GM23338 (cell line): ENCODE measurements at places on chromosomes 7 and 10. TPM values are rescaled to one million over a fixed set of nuclear protein-coding genes. Genes with fewer than 3 reads are reported as not detected.

NPFFR1 gene
- total RNA-seq = 0.03 and 0.08 TPM in 2 replicates

GRCh38 chr7:115356999-115357702 lies 435.3 kb downstream of the MDFIC start:
- H3K36me3 ChIP-seq = no peaks in the 10 kb centered on the region
- no peak overlapping the region for H3K4me3 ChIP-seq
- no peak overlapping the region for H3K27ac ChIP-seq
- no peaks in the 10 kb centered on the region for H3K27me3 ChIP-seq
- DNase-seq = no peak

ZSCAN25 gene
- total RNA-seq = 10.0 and 17.5 TPM in 2 replicates

DNA sequence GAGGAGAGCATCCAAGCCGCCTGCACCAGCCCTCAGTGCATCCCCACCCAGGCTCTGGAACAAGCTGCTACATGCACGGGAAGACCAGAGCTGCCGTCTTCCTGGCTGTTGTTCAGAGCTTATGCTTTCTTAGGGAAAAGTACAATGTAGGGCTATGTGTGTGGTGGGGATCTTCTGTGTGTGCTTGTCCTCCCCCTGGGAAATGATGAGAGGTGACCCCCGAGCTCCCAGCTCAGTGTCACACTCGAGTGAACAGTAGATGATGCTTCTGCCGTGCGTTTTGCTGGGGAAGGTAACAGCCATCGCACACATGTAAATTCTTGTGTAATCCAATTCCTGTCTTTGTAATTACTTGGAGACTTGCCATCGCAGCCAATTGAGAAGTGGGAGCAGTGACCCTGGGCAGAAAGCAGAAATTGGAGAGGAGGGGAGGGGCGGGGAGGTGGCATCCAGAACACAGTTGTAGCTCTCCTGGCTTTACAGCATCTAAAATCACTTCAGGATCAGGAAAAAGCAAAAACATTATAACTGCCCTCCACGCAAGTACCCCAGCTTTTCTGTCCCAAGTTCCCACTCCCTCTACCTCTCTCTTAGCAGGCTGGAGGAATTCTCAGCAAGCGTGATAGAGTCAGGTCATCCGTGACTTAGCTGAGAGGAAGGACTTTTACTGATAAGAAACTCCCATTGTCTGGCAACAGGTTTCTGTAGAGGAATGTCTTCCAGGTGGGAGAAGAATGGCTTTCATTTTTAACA lies 149.6 kb downstream of the TCF7L2 start:
- H3K36me3 ChIP-seq = peaks cover 5% of the 10 kb centered on the region; the same call in 1 of the 2 replicates
- no peaks in the 10 kb centered on the region for H3K27me3 ChIP-seq
- 0 out of 2 replicates have a peak overlapping the region, but pooled peaks have one; percentile 19 for H3K27ac ChIP-seq
- no peak overlapping the region for H3K4me3 ChIP-seq
- peaks cover 4% of the 10 kb centered on the region for H3K4me1 ChIP-seq

PAX2 gene
- total RNA-seq = not detected in 2 replicates

DNA sequence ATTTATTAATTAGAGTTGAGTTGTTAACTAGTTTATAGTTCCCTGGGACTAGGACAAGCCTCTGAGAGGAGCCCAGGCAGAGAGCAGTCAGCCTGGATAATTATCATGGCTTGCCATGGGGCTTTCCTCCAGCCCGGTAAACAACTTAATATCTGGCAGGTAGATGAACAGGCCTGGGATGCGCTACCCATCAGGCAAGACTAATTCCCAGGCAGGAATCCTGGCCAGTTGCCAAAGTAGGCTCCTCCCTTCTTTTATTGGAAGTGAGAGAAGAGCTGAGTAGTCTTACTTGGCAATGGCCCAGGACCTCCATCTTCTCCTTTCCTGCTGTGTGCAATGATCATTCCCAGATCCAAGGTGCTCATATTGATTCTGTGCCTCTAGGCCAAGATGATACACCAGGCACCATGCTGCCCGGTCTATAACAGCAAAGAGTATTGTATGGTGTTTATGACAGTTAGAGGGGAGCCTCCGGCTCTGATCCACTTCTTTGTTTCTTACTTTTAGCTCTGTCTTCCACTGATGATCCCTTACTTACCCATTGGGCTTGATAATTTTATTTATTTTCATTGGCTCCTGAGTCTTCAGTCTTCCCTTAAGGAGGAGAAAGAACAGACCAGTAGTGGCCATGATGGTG lies 408.7 kb downstream of the REEP3 start:
- no peak overlapping the region for H3K4me3 ChIP-seq
- no peak for DNase-seq
- peaks cover 6% of the 10 kb centered on the region; the same call in 1 of the 2 replicates for H3K4me1 ChIP-seq
- no peaks in the 10 kb centered on the region for H3K36me3 ChIP-seq
- no peak overlapping the region for H3K27ac ChIP-seq

GRCh38 chr10:86650151-86650550 lies 4.2 kb upstream of the OPN4 start:
- no peak overlapping the region for H3K4me3 ChIP-seq
- no peak overlapping the region for H3K27ac ChIP-seq
- H3K27me3 ChIP-seq = no peaks in the 10 kb centered on the region
- H3K4me1 ChIP-seq = peaks cover 7% of the 10 kb centered on the region

NUTM2B gene
- total RNA-seq = 0.35 TPM in 1 of 2 replicates, not detected in the other

IGF2BP3 gene
- 183 and 209 TPM in 2 replicates for total RNA-seq

GRCh38 chr10:74177140-74177677 lies 26.2 kb downstream of the ADK start:
- peak overlapping the region; percentile 88 for H3K27ac ChIP-seq
- peak; percentile 27 for DNase-seq
- H3K4me3 ChIP-seq = peak overlapping the region; percentile 91
- no peaks in the 10 kb centered on the region for H3K27me3 ChIP-seq
- no peaks in the 10 kb centered on the region for H3K36me3 ChIP-seq

GRCh38 chr7:117014673-117015133 lies 61.4 kb downstream of the ST7 start:
- peak; percentile 16 for DNase-seq
- 0 out of 2 replicates have a peak, but pooled peaks cover 1% of the 10 kb centered on the region for H3K4me1 ChIP-seq
- no peak overlapping the region for H3K4me3 ChIP-seq
- no peak overlapping the region for H3K27ac ChIP-seq

DNA sequence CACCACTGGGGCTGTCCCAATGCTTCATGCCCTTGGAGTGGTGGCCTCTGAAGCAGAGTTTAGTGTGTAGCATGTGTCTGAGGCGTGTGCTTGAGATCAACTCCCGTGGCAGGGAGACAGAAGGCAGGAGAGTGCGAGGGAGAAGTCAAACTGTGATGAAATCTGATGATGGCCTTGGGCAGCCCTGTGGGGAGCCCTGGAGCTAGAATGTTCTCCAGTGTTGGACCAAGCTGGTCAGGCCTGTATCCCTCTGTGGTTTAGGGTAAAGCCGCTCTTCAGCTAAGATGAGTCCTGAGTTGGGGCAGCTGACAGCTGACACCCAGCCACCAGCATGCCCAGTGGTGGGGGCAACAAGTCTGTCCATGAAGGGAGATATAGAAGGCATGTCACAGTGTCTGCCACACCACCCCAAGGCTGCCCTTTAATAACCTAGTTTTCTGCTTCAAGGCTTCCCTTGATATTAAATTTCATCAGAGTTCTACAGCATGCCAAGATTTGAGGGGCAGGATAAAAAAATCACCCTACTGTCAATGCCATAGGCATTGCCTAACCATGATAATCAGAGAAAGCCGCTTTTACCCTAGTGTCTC lies 170.5 kb upstream of the SVIL start:
- DNase-seq = no peak
- no peaks in the 10 kb centered on the region for H3K27me3 ChIP-seq
- no peaks in the 10 kb centered on the region for H3K4me1 ChIP-seq
- no peak overlapping the region for H3K27ac ChIP-seq

GPER1 gene
- total RNA-seq = 2.8 TPM in 1 of 2 replicates, not detected in the other

DNA sequence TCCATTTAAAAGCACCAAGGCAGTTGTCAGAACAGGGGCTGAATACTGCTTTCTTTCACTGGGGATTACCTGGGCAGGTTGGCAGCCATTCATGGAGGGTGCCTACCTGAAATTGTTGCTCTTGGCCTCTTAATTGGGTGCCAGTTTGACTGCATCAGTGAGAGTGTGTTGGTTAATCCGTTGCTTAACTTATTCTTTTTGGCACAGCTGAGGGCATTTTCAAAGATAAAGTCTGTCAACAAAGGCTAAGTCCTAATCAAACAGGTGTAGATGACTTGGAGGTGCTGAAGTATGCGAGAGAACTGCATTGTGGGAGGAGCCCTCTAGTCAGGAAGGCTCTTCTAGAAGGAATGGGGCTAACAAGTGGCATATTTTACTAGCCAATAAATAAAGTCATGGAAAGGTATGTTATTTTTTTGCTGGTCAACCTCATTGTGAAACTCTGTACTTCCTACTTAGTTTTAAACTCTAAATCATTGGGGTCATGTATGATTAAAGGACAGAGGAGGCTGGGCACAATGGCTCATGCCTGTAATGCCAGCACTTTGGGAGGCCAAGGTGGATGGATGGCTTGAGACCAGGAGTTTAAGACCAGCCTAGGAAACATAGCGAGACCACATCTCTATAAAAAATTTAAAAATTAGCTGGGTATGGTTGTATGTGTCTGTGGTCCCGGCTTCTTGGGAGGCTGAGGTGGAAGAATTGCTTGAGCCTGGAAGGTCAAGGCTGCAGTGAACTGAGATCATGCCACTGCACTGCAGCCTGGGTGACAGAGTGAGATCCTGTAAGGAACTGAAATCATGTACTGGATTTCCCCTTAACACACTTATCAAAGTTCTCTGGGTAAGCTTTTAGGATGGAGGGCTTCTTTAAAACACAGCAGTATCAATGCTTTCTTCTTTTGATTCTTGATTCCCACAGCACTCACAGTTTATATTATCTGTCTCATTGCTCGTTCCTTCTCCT lies 134.1 kb downstream of the LRMDA start:
- H3K4me3 ChIP-seq = no peak overlapping the region
- no peaks in the 10 kb centered on the region for H3K4me1 ChIP-seq
- no peaks in the 10 kb centered on the region for H3K27me3 ChIP-seq
- H3K36me3 ChIP-seq = no peaks in the 10 kb centered on the region; the same call in 1 of the 2 replicates
- no peak for DNase-seq
- no peak overlapping the region for H3K27ac ChIP-seq

- no peaks in the 10 kb centered on the region for H3K27me3 ChIP-seq
- no peak overlapping the region for H3K27ac ChIP-seq
- no peak overlapping the region for H3K4me3 ChIP-seq
- no peaks in the 10 kb centered on the region for H3K36me3 ChIP-seq
Observed at GRCh38 chr10:77251297-77252013, 386.2 kb downstream of the KCNMA1 start.

PTPRN2 gene
- 3.7 and 4.0 TPM in 2 replicates for total RNA-seq

WNT8B gene
- 1.3 and 1.9 TPM in 2 replicates for total RNA-seq

POP7 gene
- total RNA-seq = 87.3 and 110 TPM in 2 replicates

DNA sequence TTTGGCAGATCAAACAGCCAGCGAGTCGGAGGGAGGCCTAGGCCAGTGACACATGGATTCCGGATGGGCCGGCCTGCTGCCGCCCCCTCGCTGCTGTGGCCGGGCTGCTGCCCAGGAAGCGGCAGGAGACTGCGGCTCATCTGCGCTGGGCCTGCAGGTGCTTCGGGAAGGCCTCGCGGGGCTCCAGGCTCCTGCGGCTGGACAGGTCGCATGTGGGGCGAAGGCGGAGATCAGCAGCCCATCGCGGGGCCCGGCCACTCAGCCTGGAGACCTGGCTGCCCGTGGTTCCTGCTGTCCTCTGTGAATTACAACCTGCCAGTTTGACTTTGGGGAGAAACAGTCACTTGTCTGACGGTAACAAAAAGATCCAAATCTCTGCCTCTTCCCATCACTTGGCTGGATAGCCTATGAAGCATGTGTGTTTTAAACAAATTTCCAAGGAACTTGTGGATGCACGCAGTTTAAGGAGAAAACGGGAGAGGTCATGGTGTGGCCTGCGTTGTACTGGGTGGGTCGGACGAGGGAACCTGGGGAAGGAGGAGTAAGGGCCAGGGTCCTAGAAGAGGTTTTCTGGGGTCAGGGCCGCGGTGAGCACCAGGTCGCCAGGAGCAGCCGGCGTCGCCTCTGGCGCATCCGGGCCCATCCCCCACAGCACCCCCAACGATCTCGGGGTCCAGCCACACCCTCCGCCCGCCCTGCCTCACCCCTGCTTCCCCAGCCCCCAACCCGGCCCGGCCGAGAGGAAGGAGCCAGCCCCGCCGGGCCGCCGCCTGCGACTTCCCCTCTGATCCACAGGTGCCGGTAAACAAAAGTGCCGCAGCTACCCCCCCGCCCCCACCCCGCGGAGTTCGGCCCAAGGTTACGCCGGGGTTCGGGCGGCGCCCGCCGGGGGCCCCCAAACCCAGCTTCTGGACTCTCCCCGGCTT lies 1.6 kb downstream of the SPOCK2 start:
- peaks cover 61% of the 10 kb centered on the region for H3K27me3 ChIP-seq
- no peak overlapping the region for H3K27ac ChIP-seq
- no peaks in the 10 kb centered on the region for H3K36me3 ChIP-seq
- DNase-seq = peak; percentile 75
- H3K4me3 ChIP-seq = peak overlapping the region; percentile 73

DNA sequence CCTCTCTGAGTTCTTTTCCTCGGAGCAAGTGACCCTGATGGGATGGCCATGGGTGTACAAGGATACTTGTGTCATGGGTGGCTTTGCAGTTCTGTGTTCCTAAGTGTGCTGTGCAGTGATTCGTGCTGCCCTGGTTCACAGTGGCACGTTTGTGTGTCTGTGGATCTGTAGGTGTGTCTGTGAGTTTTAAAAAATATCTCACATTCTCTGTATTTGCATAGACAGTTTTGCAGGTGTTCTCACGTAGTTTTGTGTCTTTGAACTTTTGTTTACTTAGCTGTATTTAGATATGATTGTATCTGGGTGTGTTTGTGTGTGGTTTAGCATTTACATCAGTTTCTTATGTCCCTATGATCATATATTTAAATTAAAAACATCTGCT lies 3.7 kb downstream of the ZNF775 start:
- peak overlapping the region; percentile 32; the same call in 1 of the 2 replicates for H3K4me3 ChIP-seq
- peak overlapping the region; percentile 93 for H3K27ac ChIP-seq
- no peak for DNase-seq
- no peaks in the 10 kb centered on the region for H3K27me3 ChIP-seq
- no peaks in the 10 kb centered on the region for H3K36me3 ChIP-seq
- H3K4me1 ChIP-seq = peaks cover 70% of the 10 kb centered on the region

PNLIPRP2 gene
- total RNA-seq = not detected in 2 replicates

DNA sequence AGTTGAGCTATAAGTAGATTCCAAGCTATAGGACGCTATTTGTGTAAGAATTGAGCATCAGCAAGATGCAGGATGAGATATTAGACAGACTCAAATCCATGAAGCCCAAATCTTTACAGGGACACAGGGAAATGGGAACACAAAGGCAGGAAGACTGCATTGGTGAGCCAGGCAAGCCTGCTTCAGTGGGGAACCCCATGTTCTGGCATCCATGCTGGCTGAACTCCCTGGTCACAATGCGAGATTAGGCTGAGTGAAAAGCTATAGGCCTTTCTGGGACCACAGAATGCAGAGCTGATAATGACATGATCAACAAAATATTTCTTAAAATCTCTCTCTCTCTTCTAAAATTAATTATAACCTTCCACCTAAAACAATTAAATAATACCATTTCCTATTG lies 170.5 kb downstream of the CDC14C start:
- H3K36me3 ChIP-seq = no peaks in the 10 kb centered on the region
- H3K27me3 ChIP-seq = no peaks in the 10 kb centered on the region
- no peak overlapping the region for H3K4me3 ChIP-seq
- no peak for DNase-seq

GRCh38 chr7:95804052-95804451 lies 31.7 kb downstream of the DYNC1I1 start:
- H3K4me3 ChIP-seq = no peak overlapping the region
- H3K27me3 ChIP-seq = no peaks in the 10 kb centered on the region
- H3K4me1 ChIP-seq = peaks cover 10% of the 10 kb centered on the region
- DNase-seq = no peak
- no peak overlapping the region for H3K27ac ChIP-seq
